ENCODE measurements at places on chromosomes 4 and X.
A peak's percentile ranks its signal among the peaks of the same experiment; 100 is the strongest.

DNA sequence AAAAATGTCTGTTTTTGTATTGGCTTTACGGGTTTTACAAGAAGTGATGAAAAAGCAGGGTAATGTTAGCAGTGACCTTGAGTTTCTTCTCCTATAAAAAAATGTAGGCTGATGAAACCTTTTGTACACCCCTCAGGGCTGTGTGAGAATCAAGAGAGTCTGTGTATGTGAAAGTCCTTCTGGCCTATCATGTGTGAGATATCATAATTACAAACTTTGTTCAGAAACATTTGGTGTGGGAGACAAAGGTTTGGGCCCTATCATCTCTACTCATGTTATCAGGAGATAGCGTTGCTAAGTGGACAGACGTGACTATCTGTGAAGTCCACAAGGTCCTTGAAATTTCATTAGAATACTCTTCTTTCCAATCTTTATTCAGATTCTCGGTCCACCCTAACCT lies 170.6 kb upstream of the HAND2 start:
- no peak for DNase-seq

DNA sequence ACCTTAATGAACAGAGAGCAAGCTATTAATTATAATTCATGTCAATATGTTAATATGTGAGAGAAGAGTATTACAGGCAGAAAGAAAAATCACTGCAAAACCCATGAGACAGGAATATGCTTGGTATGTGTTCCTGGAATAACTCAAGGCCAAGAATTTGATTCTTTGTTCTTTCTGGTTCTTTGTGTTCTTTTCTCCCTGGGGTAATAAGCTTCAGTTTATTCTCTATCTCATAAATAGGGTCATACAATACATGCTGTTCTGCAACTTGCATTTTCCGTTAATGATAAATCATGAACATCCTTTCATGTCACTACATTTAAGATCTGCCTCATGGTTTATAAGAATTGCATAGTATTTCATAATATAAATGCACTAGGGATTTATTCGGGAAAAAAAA lies 16.8 kb upstream of the THOC2 start:
- DNase-seq = no peak

DNA sequence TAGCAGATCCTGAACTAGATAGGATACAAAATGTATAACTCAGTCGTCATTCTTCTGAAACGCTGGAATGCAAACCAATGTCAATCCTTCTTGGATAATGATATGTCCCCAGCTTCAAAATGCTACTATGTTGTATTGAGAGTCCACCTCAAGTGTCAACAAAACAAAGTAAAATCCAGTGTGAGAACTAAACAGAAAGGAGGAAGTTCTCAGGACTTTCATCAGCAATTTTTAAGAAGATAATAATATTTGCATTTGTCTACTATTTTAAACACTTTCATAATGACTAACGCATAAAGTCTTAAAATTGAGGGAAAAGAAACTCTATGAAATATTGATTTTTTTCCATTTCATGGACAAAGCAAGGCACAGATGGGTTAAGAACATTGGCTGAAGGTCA lies 36.3 kb downstream of the SOD3 start:
- no peak for DNase-seq

- DNase-seq = no peak
These were observed 42.6 kb upstream of the PARM1 start for GRCh38 chr4:74890341-74890740.

- DNase-seq = peak; percentile 52
These were observed at the start of gene ZFP92 for GRCh38 chrX:153411255-153411987. TSS of gene ZFP92 (plus strand) at chrX:153411472. CDS start at chrX:153418323, 6,851 bp downstream.

DNA sequence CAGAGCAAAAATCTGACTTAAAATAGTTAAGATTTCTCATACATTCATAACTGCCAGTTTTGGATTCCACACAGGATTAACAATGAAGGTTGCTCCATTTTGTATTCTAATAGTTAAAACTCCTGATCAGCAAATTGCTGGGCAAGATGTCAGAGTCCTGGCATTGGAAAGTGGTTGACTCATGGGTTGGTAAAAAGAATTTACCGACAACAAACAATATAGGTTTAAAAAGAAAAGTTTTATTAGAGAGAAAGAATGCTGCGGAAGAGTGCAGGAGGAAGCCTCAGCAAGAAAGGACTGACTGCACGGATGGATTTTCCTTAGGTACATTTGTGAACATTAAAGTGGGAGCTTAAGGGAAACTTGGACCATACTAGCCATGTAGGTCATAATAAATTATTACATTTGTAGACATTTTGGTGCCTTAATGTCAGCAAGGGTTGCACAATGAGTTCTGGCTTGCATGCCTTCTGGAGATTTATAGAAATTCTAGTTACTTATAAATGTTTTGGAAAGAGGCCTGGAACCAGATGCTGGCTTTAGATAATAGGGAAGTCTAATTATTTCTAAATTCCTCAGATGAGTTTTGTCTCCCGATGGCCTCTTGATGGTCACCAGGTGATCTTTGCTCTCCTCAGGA lies 25.4 kb upstream of the IL2 start:
- no peak for DNase-seq

- no peak for DNase-seq
These were observed 25.4 kb downstream of the RBPJ start for GRCh38 chr4:26346203-26346620.

- no peak for DNase-seq
These were observed 62.0 kb downstream of the ASMT start for GRCh38 chrX:1676866-1677265.

GRCh38 chr4:31383767-31384166 lies 663.6 kb downstream of the PCDH7 start:
- DNase-seq = no peak

- DNase-seq = no peak
These were observed 687 bp upstream of the ZNF275 start for GRCh38 chrX:153333266-153333665.

- peak; percentile 82 for DNase-seq
These were observed 10.1 kb downstream of the WDR1 start for GRCh38 chr4:10106421-10107039.

DNA sequence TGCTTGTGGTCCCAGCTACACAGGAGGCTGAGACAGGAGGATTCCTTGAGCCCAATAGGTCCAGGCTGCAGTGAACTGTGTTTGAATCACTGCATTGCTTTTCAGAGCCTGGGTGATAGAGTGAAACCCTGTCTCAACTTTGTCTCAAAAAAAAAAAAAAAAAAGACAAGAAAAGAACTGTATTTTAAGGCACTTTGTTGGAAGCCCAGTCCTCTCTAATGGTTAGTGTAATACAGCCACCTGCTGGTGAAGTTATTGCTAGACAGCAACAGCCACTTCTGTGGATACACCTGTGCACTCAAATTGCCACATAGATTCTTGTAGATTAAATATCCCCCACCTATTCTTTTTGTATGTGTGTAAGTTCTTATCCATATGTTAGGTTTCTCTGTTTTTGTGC lies 10.1 kb upstream of the FGG start:
- DNase-seq = peak; percentile 60

- DNase-seq = peak; percentile 69
These were observed 52.0 kb upstream of the ATOH1 start for GRCh38 chr4:93776386-93777080.

- DNase-seq = no peak
These were observed 778.1 kb upstream of the SLIT2 start for GRCh38 chr4:19473569-19473968.

- peak; percentile 87 for DNase-seq
These were observed 153.8 kb upstream of the AGA start for GRCh38 chr4:177596035-177596434.

- no peak for DNase-seq
These were observed 223.4 kb downstream of the SHROOM3 start for GRCh38 chr4:76658231-76659102.

DNA sequence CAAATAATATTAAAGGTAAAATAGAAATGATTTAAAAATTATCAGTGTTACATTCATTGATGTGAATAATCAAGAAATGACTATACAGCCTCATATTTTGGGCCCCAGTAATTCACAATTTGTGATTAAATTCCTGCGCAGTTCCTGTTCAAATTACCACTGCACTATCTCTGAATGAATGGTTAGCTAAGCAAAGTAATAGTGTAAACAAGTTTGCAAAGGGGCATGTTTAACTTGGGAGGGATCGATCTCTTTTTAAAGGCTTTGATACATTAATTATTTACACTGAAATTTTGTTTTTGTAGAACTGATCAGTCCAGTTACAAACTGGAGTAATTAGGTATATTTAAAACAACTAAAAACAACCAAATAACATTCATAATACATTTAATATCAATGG lies 784.4 kb downstream of the RPA4 start:
- DNase-seq = no peak

DNA sequence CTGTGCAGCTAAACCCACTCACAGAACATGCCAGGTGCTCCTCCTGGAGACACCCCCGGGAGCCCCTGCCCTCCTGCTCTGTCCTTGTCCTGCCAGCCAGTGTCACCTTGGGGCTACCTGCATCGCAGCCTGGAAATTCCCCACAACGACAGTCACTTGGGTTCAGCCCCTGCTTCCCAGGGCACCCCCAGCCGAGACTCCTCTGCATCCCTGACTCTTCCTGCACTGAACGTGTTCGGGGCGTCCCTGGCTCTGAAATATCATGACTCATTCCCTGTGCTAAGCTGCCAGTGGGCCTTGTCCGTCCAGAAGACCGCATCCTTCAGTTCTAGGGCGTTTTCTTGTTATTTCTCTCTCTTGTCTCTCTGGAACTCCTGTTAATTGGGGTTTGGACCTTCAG lies 5.8 kb downstream of the CFAP99 start:
- no peak for DNase-seq

DNA sequence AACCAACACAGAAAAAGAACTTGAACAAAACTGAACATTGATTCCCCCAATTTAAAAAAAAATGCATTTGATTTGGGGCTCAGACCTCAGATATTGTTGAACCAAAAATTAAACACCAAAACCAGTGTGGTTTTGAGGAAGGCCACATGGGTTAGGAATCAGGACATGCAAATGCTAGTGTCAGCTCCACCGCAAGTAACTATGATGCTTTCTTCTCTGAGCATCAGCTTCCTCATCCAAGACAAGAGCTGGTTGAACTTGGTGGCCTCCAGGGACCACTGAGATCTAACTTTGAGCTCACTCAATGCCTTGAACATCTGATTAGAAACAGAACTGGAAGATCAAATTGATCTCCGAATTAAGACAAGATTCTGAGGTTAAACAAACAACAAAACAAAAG lies 142.9 kb upstream of the NWD2 start:
- no peak for DNase-seq

DNA sequence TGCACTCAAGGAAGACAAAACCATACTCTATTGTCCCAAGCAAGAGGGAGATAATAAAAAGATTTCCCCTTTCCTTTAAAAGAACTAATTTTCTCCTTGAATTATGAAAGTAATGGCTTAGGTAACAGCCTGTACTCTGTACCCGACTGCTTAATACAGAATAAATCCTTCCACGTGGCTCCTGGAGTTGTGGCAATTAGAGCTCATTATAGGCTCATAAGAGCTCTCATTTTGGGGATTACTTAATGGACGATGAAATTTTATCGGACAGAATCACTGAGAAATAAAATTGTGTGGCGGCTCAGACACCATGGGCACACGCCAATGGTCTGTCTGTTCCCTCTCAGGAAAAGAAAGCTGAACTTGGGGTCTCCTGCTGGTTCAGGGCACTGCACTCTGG lies 2.8 kb upstream of the GSX2 start:
- no peak for DNase-seq

- DNase-seq = no peak
These were observed 49.0 kb downstream of the STARD8 start for GRCh38 chrX:68696267-68696990.

GRCh38 chrX:21778236-21778635 lies 20.3 kb upstream of the SMPX start:
- no peak for DNase-seq

DNA sequence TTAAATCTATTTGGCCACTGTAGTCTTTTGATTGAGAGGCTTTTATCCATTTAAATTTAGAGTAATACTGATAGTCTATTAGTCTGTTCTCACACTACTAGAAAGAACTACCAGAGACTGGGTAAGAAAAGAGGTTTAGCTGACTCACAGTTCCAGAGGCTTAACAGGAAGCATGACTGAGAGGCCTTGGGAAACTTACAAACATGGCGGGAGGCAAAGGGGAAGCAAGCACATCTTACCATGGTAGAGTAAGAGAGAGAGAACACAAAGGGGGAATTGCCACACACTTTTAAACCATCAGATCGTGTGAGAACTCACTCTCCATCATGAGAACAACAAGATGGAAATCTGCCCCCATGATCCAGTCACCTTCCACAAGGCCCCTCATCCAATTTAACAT lies 410.9 kb downstream of the PDGFC start:
- no peak for DNase-seq

- no peak for DNase-seq
These were observed 145.5 kb downstream of the ANXA5 start for GRCh38 chr4:121551271-121551670.

GRCh38 chr4:21876711-21877110 lies 71.9 kb downstream of the KCNIP4 start:
- no peak for DNase-seq

All from urothelium cell line (cell line).